Right renal pelvis (tissue), 4 donors: ENCODE measurements at places on chromosomes 7 and 10.

- no peak for DNase-seq
These were observed 95.9 kb upstream of the CCDC71L start for GRCh38 chr7:106756884-106757283.

DNA sequence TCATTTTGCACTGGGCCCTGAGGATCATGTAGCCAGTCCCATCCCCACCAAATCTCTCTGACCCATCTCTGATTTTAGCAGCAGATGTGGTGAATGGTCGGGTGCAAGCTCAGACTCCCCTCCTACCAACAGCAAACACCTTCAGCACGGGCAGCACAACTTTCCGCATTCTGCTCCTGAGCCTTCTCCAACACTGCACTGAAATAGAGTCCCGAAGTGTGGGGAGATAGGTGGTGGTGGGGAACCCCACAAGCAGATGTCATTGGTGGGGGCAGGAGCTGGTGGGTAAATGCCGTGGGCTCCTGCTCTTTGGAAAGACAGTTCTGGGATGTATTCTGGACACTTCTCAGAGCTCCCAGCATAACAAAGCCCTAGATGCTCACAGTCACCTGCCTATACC is 9.6 kb upstream of the CTBP2 start:
- DNase-seq = no peak

DNA sequence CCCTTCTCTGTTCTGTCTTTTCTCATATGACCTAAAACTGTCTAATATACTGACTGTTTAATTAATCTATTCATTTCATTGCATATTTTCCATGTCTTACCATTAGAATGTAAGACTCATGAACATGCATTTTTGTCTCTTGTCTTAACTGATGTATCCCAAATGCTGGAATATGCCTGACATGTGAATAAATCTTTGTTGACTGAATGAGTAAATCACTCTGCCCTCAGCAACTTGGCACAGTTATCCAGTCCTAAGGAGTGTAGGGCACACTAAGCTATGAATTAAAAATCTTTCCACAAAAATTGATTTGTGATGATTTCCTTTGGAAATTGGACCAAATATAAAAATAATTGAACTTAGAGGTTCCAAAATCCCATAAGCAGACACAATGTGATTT is 111.3 kb downstream of the ETV1 start:
- no peak for DNase-seq

DNA sequence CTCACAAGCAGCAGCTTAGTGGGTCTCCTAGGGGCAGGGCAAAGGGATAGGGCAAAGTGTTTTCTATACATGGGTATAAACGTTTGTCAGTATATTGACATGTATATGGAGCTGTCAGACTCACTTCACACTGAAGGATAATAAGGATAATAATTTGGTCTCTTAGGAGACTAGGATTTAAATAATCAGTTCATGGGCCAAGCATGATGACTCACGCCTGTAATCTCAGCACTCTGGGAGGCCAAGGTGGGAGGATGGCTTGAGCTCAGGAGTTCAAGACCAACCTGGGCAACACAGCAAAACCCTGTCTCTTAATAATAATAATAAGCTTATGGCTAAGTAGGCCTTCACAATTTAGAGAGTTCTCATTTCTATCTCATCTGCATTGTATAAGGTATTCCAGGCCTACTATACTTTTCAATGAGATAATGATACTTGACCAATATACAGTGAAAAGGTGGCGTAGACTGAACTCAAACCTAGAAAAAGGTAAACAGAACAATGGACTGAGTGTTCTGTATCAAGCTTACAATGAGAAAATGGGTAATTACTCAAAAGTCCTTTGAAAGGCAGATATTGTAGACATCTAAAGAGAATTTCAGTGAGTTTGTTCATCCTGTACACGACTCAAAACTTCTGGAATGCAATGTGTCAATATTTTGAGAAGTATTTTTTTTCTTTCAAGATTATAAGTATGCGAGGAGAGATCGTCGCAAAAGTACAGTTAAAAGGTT is 7.0 kb downstream of the GSAP start:
- DNase-seq = no peak

- no peak for DNase-seq
These were observed 193.0 kb upstream of the CELF2 start for GRCh38 chr10:10824591-10825148.

- no peak for DNase-seq
These were observed 219.3 kb downstream of the THSD7A start for GRCh38 chr7:11612737-11613136.

GRCh38 chr10:12338981-12339380 is 10.4 kb upstream of the CAMK1D start:
- no peak for DNase-seq

- no peak for DNase-seq
These were observed 305.5 kb downstream of the DNAJB9 start for GRCh38 chr7:108875139-108875538.

DNA sequence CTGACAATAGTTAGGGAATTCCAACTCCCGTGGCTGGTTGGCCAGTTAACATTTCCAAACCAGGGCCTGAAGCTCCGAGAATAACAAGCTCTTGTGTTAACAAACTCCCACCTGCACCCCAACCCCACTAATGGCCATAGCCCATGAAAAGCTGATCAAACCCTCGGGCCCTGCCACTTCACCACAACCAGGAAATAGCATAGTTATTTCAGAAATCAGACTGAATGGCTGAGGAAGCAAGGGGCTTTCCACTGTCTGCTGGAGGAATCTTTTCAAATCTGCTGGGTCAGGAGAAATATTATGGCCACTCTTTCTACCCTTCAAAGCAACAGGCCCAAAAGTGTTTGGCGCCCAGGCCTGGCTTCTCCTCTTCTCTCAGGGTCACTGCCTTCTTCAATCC is 145.6 kb downstream of the GLCCI1 start:
- DNase-seq = no peak

- no peak for DNase-seq
These were observed 30.7 kb upstream of the PRKAR1B start for GRCh38 chr7:757741-758163.

- no peak for DNase-seq
These were observed 20.6 kb upstream of the CELF2 start for GRCh38 chr10:10996966-10997620.

GRCh38 chr10:86256690-86257315 is 109.8 kb downstream of the GRID1 start:
- DNase-seq = no peak

DNA sequence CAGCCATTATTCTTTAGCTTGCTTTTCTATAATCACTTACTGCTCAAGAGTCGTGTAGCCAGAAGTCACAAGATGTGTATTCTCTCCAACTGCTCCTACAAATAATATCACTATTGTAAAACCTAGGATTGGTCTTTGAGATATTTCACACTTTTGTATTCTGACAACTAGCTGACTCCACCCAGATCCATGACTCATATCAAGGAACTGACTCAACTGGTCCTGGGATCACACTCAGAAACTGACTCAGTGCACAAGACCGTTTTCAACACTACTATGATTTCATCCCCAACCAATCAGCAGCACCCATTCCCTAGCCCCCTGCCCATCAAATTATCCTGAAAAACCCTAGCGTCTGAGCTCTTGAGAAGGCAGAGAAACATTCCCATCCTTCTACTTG is 56.5 kb upstream of the ORC5 start:
- no peak for DNase-seq

DNA sequence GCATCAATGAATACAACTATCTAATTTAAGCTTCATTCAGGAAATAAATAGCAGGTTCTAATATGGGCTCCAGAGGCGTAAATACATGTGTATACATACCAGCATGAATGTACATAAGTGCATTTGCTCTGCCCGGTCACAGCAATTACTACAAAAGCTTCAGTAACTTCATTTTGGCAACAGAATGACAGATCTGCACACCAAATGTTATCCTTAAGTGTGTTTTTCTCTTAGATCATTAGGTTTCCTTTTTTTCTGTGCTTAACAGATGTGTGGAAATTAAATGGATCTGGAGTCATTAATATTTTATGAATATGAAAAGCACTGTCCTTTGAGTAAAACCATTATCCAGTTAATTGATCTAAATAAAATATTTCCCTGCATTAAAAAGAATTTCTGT is 159.0 kb upstream of the MEOX2 start:
- no peak for DNase-seq

DNA sequence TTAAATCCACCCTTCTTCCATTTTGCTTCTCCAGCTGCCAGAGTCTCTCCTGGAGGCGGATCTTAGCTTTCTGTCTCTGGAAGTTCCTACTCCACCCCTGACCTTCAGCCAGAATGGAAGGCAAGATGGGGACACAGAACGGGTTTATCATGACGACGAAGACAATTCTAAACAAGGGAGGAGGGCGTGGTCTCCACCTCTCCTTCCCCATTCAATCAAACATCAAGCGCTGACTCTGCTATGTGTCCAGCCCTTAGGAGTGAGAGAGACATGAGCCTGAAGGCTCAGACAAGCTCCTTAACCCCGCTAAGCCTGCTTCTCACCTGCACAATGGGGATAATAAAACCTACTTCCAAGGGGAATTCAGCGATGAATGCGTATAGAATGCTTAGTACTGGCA is 3.1 kb downstream of the CYP17A1 start:
- no peak for DNase-seq

GRCh38 chr10:70509757-70510147 is 31.2 kb downstream of the PALD1 start:
- no peak for DNase-seq

DNA sequence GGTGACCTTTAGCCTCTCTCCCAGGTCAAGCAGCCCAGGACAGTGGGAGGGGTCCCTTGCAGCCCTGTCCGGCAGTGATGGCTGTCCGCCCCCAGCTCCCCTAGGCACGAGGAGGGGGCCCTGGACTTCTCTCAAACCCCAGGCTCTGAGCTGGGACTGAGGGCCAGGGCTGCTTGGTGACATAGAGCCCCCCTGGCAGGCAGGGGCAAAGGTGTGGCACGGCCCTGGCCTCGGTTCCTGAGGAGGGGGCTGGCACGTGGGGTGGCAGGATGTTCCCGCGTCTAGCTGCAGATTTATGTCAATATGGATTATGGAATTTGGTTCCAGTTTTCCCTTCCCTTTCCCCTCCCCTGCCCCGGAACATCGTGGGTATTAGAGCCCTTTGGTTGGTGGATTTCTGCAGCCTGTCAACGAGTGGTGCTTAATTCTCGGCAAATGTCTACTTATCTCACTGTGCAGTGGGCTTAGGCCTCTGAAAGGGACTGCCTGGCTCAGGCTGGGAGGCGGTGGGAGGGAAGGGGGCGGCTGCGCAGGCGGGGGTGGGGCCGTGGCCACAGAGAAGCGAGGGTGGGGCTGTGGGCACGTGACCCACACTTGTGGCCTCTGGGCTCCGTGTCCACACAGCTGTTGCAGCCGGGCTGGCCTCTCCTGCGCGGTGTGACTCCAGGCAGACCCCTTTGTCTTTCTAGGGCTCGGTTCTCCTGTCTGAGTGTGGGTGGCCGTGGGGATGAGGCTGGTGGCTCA is 19.3 kb downstream of the UNCX start:
- DNase-seq = no peak

GRCh38 chr10:78513986-78514385 is 480.3 kb downstream of the RPS24 start:
- no peak for DNase-seq

GRCh38 chr10:27383595-27384542 is 120.2 kb upstream of the RAB18 start:
- DNase-seq = no peak
